ENCODE measurements at places on chromosomes 7 and 10.

GRCh38 chr10:103498936-103499638, 5.6 kb downstream of the NEURL1 start:
- no peak for DNase-seq

GRCh38 chr7:138477081-138477578, 17.1 kb downstream of the TRIM24 start:
- DNase-seq: no peak

DNA sequence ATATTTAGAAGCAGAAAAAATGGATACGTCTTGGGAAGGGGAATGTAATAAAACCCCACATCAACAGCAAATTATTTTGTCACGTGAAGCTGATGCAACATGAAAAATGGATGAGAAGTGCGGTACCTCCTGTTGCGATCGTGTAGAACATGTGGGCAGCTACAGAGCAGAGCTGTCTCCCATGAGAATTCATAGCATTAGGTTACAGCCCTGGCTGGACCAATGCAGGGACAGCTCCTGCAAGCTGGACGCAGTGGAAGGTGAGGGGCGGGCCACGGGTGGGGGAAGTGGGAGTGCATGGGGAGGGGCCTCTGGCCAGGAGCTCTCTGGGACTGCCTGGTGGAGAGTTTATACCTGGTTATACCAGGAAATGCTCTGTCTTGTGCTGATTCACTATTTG, 120.3 kb downstream of the GATA3 start:
- no peak for DNase-seq

- no peak for DNase-seq
These were observed 129.9 kb upstream of the LYZL2 start for GRCh38 chr10:30759423-30759822.

- DNase-seq: no peak
These were observed 215.6 kb downstream of the DNAJB6 start for GRCh38 chr7:157552295-157552993.

- no peak for DNase-seq
These were observed 134.3 kb downstream of the DOCK4 start for GRCh38 chr7:112071856-112072255.

GRCh38 chr7:12257582-12257981, 46.5 kb downstream of the TMEM106B start:
- DNase-seq: no peak

All from nucleus accumbens (tissue), 56 donors.